ENCODE measurements at places on chromosomes 5 and 9.

- DNase-seq: no peak
Observed at GRCh38 chr9:28135549-28135948, 562.3 kb upstream of the C9orf72 start.

DNA sequence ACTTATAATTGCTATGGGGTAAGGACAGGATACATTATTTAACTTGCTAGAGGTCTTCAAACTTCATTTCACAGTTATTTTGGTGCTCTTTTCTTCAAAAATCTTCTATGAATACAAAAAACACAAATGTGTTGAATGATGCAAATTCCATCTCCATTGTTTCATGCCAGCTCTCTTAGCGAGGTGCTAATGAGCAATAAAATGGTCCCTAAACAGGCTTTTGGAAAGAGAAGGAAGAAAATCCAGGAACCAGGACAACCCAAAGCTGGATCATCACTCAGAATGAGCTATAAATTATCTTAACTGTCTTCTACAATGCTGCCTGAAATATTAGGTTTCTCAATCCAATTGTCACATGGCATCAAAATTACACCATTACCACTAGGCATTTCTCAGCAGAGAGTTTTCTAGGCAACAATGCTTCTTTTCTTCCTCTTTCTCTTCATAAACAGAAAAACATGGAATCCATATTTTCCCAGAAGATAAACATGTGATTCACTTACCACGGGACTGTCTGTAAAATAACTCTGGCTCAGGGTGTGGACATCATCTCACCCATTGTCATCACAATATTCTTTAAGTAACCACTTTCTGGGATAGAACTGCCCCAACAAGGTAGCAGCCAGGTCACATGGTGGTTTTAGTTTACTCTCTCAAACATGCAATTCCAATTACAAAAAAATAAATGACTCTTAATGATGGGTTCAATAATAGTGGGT is 249.4 kb downstream of the NPR3 start:
- no peak for DNase-seq

DNA sequence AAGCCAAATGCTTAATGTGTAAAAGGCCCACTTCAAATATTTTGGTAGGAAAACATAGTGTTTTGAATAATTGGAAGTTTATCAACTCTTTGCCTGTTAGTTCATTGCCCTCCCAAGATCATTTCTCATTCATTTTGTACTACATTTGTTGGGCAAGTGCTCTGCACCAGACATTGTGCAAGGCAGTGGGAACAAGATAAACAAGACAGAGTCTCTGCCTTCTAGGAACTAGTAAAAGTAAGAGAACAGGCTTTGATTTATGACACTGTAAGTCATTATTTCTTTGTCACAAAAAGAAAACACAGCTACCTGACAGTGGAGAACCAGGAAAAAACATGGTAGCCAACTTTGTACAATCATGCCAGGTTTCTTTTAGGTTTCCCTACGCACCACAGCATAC is 63.7 kb upstream of the PAM start:
- DNase-seq: no peak

DNA sequence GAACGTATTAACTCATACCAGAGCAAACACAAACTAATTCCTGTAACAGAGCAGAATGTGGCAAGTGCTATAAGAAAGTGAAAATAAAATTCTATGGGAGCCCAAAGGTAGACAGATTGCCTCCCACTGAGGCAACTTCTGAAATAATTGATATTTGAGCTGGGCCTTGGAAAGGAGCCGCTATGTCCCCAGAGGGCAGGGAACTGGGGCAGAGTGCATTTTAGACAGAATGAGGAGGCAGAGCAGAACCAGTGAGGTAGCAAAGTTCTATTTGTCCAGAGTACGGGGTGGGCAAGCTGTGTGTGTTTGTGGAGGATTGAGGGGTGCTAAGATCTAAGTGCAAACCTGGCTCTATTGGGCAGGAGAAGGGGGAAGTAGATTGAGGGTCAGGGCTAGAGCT is 19.8 kb downstream of the CDO1 start:
- no peak for DNase-seq

- DNase-seq: no peak
Observed at GRCh38 chr9:36871606-36872005, 162.5 kb downstream of the PAX5 start.

All from activated CD4-positive, alpha-beta T cell treated with anti-CD3 and anti-CD28 coated beads for 4 hours (primary cell).